ENCODE measurements at places on chromosomes 13 and 19.

GRCh38 chr13:99339736-99340397 is 32.7 kb upstream of the GPR183 start:
- DNase-seq, result no peak

GRCh38 chr19:40750058-40750873 is at the start of gene ACTMAP:
Gene ACTMAP, minus strand, starts transcription at chr19:40750477. Its CDS starts 674 bp downstream, at chr19:40749803.
- DNase-seq, result peak; percentile 89

GRCh38 chr13:87675851-87676250 is 4.7 kb downstream of the SLITRK5 start:
- DNase-seq, result no peak

DNA sequence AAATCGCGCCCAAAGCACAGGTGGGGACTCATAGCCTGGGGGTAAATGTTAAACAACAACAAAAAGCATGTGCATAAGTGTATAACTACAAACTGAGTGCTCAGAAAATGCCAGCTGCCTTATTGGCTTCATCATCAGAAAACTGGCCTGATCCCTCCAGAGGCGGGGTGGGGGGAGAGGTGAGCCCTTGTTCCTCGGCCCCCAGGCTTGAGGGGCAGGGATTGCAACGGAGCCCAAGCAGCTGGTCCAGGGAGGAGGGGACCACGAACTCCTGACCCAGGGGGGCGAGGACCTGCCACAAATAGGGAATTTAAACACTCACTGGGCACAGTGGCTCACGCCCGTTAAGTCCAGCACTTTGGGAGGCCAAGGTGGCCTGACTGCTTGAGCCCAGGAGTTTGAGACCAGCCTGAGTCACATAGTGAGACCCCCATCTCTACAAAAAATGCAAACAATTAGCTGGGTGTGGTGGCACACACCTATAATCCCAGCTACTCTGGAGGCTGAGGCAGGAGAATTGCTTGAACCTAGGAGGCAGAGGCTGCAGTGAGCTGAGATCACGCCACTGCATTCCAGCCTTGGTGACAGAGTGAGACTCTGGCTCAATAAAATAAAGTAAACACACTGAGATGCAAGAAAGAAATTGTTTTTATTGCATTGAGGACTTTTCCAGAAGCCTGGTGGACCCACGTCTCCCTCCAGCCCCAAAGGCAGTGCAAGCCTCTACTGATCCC is 8.7 kb downstream of the SIRT6 start:
- no peak for DNase-seq

DNA sequence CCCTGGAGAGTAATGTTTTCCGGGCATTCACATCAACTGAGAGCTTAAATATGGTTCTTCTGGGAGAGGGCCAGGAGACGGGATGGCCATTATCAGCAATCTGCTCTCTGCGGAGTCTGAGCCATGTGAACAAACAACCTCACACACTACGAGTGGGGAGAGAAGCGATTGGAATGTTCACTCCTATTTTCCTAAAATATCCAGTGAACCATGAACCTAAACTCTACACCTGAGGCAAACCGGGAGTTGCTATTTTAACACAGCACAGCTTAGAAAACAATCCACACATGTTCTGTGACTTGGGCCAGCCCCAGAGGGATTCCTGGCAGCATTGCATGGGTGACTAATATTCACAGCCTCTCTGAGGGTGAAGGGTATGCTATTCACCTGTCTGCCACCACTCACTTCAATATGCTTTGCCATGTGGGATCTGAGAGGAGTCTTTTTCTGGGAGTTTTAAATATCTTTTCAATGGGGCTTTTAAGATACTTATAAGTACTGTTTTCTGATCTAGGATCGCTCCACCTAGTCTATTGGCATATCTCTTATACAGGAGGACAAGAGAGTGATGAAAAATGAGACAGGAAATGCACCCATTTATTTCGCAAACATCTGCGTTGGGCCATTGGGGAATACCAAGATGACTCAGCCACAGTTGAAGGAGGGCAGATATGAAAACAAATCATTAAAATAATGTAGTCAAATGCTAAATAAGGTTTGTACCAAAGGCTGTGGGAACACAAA is 72.6 kb upstream of the SERP2 start:
- no peak for DNase-seq

DNA sequence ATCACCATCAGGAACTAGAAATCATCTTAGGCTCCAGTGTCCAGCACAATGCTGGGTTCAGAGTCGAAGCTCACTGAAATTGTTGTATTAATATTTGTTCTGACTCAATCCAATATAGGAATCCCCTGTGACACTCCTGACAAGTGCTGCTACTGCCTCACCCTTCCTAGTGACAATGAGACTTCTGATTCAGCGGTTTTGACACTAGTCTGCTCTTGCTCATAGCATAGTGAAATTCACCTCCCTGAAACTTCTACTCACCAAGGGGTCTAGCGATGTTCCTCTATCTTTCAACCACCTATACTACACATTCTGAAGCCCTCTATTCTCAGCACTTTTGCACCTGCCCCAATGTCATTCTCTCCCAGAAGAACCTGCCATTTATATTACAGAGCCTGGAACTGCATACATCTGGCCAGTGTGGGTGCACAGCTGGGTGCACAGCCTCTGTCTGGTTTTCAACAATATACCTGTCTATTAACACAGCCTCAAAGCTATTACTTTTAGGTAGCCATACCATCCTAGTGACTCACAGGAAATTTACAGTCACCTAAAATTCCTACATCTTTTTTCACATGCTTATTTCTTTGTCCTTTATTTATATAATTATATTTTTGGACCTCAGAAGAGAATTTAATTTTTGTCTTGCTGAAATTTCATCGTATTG is 88.3 kb downstream of the DOCK9 start:
- DNase-seq, result no peak

DNA sequence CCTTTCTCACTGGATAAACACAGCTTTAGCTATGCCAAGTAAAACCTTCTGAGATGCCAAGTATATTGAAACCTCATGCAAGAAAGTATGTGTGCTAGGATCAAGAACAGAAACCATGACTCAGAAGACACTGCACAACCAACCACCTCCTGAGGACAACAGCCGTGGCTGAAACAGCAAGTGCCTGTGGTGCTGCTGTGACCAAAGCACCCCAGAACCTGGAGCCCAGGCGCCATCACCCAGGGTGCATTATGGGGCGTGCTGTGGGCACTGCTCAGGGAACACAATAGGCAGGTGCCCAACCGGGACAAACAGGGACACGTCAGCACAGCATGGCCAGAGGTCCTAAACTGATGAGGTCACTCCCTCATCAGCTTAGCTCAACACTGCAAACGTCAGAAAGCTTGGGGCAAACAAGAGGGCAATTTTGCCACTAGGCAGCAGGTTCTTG is 101.3 kb upstream of the SLC15A1 start:
- peak; percentile 24 for DNase-seq

- DNase-seq, result no peak
These were observed 20.9 kb downstream of the ZNF536 start for GRCh38 chr19:30393046-30393445.

DNA sequence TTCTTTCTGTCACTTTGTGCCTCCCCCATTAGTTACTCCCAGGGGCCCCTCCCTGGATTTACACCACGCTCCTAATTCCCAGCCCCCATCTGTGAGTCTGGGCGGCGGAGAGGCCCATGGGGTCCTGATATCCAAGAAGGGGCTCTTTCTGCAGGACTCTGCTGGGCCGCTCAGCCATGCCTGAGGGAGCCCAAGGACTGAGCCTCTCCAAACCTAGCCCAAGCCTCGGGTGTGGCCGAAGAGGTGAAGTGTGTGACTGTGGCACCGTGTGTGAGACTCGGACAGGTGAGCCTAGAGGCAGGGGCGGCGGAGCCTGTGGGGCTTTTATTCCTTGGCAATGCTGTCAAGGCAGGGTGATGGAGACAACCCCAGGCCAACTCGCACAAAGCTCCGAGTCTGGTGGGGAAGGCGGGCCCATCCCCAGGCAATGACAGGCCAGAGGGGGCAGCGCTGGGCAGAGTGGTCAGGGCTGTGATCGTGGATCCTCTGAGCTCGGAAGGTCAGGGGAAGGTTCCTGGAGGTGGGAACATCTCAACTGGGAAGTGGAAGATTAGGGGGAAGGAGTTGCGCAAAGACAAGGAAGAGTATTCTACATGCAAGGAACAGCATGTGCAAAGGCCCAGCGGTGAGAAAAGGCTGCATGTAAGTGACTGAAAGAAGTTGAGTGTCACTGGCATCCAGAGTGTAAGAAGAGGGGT is 1.6 kb downstream of the PLEKHG2 start:
- DNase-seq, result no peak

- no peak for DNase-seq
These were observed 334 bp upstream of the ANGPTL6 start for GRCh38 chr19:10102787-10103236.

- no peak for DNase-seq
These were observed 44.0 kb downstream of the NFIX start for GRCh38 chr19:13039211-13039789.

GRCh38 chr13:113919761-113920559 is 53.9 kb downstream of the C13orf46 start:
- no peak for DNase-seq

- no peak for DNase-seq
These were observed 2.5 kb downstream of the ATP5F1D start for GRCh38 chr19:1243768-1244692.

DNA sequence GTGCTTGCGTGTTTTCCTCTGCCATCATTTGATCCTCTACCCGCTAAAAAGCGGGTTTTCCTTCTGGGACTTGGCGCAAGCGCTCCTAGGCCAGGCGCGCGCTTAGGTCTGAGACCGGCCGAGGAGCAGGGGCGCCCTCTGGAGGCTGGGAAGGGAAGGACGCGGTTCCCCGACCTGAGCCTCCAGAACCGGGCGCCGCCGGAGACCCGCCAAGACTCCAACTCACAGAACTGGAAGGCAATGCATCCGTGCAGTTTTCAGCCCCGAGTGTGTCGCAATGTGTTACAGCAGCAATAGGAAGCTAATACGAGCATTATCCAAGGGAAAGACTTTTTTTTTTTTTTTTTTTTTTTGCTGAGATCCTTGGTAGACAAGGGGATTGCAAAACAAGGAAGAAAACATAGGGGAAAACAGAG is 190.9 kb downstream of the COL4A1 start:
- peak; percentile 33 for DNase-seq

DNA sequence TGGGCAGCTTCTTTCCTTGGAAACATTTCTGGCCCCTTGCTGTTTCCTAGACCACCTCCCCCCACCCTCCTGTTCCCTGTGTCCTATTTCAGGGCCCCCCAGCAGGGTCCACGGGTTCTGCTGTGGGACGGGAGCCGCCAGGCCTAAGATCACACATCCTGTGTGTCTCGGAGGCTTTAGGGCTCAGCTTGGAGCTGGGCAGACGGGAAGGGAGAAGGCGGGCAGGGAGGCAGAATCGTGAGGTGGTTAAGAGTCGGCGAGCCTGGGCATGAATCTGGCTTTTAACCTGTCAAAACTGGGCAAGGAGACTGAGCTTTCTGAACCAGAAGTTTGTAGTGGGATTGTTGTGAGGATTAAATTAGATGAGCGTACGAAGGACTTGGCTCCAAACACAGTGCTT is 4.8 kb downstream of the KCNC3 start:
- DNase-seq, result no peak

DNA sequence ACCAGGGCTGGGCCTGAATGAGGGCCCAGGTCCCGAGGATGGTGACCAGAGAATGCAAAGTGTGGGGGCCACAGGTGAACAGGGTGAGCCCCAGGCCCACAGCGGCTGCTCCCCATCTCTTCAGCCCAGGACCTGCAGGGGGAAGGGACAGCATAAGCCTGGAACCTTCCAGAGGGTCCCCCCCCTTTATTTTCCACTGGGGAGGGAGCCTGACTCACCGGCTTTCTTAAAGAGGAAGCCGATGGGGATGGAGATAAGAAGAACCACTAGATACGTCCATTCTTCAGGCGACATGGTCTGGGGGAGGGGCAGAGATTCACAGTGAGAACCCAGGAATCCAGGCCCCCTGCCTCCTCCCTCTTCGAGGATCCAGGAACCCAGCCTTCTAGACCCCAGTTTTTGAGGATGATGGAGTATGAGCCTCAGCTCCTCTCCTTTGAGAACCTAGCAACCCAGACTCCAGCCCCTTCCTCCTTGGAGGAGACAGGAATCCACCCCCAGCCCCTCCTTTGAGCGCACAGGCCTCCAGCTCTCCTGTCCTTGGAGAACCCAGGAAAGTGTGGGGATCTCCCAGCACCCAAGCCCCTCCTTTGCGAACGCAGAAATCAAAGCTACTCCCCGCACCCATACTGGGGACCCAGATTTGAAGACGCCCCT is 1.0 kb downstream of the MBOAT7 start:
- no peak for DNase-seq

DNA sequence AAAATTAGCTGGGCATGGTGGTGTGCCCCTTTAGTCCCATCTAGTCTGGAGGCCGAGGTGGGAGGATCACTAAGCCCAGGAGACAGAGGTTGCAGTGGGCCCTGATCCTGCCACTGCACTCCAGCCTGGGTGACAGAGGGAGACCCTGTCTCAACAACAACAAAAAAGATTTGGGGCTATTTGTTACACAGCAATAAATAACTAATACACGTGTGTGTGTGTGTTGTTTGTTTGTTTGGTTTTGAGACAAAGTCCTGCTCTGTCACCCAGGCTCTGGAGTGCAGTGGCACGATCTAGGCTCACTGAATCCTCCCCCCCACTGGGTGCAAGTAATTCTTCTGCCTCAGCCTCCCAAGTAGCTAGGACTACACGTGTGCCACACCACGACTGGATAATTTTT is 32.9 kb upstream of the FEM1A start:
- DNase-seq, result no peak

DNA sequence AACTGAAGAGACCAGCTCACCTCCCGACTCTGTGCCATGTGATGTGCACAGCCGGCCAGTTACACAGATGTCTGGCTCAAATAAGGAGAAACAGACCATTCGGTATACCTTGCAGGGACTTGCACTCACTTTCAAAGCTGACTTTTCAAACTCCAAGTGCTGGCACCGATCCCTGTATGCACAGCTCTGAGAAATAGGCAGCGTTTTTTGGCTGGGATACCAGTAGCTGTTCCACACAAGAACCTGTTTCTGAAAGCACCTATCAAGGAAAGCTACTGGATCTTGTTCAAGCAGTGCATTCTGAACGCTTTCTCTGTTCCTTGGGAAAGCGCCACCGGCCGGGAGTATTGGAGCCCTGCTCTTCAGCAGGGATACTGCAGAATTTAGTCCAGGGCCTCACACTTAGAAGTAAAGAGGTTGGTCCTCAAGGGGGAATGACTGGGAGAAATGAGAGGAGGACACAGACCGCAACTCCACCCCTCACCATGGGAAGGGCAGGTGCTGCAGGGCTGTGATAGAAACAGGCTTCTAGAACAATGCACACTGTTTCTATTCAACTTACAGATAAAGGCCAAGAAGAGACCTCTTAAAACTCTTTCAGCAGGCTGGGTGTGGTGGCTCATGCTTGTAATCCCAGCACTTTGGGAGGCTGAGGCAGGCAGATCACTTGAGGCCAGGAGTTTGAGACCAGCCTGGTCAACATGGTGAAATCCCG is 53.6 kb upstream of the PABPC3 start:
- no peak for DNase-seq
